ENCODE measurements at places on chromosomes 16 and 17.

GRCh38 chr16:75420987-75421819 lies 12.1 kb downstream of the CFDP1 start:
- DNase-seq = no peak

DNA sequence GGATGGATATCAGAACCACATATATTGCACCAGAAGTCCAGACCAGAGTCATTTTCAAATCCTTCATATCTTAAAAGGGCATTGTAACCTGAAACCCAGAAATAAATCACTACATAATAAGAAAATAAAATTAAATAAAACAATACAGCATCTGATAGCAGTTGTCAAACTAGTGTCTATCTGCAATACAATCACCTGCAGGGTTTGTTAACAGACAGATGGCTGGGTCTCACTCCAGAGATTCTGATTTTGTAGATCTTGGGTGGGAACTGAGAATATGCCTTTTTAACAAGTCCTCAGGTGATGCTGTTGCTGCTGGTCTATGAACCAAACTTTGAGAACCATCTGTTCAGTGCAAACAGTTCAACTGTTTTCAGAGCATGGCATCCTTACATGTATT lies 37.6 kb downstream of the NME2 start:
- no peak for DNase-seq

DNA sequence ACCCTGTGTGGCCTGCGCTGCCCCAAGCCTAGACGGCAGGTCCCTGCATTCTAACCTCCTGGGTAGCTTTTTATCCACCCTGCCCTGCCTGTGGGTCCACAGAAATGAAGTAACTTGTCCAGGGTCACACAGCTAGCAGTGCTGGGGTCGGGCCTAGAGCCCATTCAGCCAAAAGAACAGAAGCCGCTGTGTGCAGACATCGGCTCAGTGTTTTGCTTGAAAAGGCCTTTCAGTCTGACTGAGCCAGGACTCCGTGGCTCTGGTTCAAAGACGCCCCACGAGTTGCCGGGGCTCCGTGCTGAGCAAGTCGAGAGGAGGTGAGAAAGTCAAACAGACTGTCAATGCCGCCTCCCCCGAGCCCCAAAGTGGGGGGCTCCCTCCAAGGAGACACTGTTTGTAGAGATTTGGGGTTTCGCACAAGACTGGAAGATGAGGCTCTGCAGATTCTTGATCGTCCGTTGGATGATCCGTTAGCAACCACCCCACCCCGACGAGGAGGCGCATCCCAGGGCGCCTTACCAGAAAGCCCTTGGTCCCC lies 226.2 kb downstream of the NTN1 start:
- DNase-seq = no peak

GRCh38 chr17:65848751-65849150 lies 287.3 kb upstream of the AXIN2 start:
- no peak for DNase-seq

DNA sequence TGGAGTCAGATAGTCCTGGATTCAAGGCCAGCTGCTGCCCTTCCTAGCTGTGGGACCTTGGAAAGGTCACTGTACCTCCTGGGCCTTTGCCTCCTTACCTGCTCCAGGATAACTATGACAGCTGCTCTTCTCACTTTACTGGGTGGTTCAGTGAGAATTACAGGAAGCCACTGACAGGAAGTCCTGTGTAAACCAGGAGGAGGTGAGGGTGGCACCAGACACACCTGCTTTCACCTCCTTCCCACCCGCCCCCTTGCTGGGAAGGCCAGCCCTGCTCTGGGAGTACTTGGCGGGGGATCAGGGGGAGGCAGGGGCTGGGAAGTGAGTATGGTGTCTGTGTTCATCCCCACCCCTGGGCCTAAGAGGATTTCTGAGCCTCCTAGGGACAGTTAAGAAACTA lies 42.6 kb downstream of the CPNE2 start:
- DNase-seq = no peak

GRCh38 chr16:72809446-72809845 lies 238.5 kb downstream of the ZFHX3 start:
- no peak for DNase-seq

GRCh38 chr17:8855477-8856204 lies 11.8 kb downstream of the PIK3R6 start:
- DNase-seq = no peak

DNA sequence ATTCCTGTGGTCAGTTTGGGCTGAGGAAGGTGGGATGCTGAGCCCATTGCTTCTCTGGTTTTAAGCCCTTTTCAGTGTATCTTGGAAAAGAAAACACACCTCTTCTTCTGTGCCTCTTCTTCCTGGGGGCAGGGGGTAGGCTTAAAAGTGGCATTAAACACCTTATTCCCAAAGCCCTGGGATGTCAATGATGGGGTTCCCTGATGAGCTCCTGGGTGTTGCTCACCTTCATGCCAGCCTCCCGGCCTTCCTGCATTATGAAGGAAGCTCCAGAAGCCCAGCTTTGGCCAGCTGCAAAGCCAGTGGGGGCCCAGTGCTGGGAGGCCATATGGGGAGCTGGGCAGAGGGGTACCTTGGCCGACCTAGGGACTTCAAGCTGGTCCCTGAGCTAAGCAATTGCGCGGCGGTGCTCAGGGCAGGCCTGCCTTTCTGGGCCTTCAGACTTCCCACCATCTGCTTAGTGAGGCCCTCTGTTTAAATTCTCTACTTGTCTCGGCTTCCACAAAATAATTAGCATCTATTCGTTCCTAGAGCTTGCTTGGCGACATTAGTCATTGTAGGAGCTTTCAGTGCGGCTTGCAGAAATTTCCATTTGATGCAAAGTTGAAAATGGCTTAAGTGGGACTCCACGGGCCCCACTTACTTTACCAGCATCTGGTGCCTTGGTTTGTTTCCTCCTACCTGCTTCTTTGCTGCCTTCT lies 121.7 kb upstream of the NLRP1 start:
- DNase-seq = no peak

Measured in NCI-H187 (cell line).